Mucosa of descending colon (tissue), 3 donors: ENCODE measurements at places on chromosomes 2 and 18. TPM values are rescaled to one million over a fixed set of nuclear protein-coding genes. Genes with fewer than 3 reads are reported as not detected.

DNA sequence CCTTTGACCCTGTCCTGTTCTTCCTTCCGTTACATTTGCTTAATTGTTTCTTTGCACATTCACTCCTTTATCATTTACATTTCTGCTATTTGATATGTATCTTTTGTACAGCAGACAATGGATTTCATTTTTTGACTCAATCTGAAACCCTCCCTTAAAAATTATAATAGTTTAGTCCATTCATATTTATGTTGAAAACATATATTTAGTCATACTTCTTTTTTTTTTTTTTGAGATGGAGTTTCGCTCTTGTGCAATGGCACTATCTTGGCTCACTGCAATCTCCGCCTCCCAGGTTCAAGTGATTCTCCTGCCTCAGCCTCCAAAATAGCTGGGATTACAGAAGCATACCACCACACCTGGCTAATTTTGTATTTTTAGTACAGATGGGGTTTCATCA, 95.3 kb upstream of the TGFA start:
- DNase-seq = no peak

GRCh38 chr18:79136742-79137141, 67.5 kb downstream of the ATP9B start:
- no peak for DNase-seq

GRCh38 chr2:177467646-177468045, 75.1 kb downstream of the AGPS start:
- no peak for DNase-seq

- no peak for DNase-seq
Measured at GRCh38 chr18:54169431-54170403, 54.8 kb downstream of the MBD2 start.

GRCh38 chr2:108364676-108365297, 13.0 kb upstream of the SULT1C4 start:
- DNase-seq = no peak

DNA sequence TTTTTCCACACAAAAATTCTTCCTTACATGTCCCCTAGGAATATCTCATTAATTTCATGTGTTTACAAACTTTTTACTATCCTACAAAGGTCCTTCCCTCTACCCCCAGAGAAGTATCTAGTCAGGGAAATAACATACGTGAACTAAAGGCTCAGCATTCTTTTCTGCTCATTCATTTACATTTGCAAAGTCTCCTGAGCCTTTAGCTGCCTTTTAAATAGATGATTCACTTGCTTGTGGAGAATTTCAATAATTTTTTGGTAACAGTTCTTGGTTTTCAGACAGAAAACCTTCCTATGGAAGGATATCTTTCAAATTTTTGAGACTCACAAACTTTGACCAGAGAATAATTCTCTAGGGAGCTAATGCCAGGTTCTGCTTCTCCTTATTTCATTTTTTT, 81.5 kb upstream of the RMDN2 start:
- no peak for DNase-seq

- DNase-seq = peak; percentile 91
Measured at GRCh38 chr2:7031547-7032245, 114.5 kb downstream of the RNF144A start.

DNA sequence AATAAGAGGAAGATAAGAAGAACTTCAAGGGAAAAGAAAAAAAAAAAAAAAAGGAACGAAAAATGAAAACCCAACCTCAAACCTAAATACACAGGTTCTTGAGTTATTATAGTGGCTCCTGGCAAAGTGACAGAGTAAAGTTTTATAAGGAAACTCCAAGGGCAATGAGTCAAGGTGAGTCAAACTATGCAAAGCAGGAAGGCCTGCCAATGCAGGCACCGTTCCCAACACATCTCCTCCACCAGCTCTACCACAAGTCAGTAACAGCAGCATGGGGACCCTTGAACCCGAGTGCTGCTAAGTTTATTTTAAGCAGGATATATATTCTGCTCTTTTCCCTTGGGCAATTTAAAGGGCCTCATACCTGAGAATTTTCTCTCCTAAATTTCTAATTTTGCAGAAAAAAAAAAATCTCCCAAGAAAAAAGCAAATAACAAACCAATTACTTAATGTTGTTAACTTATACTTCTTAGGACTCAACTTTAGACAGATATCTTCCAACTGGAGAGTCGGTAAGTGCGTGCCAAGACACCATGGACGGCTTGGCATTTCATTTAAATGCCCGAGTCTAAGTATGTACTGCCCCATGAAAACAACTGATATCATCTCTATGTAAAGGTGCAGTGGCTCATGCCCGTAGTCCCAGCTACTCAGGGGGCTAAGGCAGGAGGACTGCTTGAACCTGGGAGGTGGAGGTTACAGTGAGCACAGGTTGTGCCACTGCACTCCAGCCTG, 75.7 kb upstream of the TFCP2L1 start:
- DNase-seq = peak; percentile 63

Gene MAPK4
- total RNA-seq = 9.9 TPM

Gene XRCC5
- 175 TPM for total RNA-seq

Gene HOXD3
- total RNA-seq = 7.0 TPM

Gene ARHGEF4
- 0.94 TPM for total RNA-seq

Gene C2orf81
- total RNA-seq = 2.3 TPM

Gene CAPN14
- 0.09 TPM for total RNA-seq
